ENCODE measurements at places on chromosomes 12 and 14.

DNA sequence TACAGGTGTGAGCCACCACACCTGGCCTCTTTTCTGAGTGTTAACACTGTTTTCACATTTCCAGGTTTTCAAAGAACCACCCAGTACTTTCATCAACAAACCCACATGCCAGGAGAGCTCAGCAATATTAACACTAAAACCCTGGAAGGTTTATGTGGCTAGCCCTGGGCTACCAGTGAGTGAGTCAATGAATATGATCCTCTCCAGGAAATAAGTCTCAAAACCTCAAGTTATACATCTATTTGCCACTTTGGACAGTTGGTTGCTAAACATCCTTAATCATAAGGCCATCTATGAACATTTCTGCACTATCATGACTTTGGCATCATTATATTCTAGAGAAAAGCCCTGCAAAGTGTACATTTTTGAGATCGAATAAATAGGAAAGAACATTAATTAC lies 6.3 kb upstream of the CDKL1 start:
- no peak for DNase-seq

- no peak for DNase-seq
Measured at GRCh38 chr12:93469386-93469785, 2.1 kb downstream of the MRPL42 start.

GRCh38 chr12:24780697-24781368 lies 168.1 kb downstream of the BCAT1 start:
- DNase-seq, result peak; percentile 27

DNA sequence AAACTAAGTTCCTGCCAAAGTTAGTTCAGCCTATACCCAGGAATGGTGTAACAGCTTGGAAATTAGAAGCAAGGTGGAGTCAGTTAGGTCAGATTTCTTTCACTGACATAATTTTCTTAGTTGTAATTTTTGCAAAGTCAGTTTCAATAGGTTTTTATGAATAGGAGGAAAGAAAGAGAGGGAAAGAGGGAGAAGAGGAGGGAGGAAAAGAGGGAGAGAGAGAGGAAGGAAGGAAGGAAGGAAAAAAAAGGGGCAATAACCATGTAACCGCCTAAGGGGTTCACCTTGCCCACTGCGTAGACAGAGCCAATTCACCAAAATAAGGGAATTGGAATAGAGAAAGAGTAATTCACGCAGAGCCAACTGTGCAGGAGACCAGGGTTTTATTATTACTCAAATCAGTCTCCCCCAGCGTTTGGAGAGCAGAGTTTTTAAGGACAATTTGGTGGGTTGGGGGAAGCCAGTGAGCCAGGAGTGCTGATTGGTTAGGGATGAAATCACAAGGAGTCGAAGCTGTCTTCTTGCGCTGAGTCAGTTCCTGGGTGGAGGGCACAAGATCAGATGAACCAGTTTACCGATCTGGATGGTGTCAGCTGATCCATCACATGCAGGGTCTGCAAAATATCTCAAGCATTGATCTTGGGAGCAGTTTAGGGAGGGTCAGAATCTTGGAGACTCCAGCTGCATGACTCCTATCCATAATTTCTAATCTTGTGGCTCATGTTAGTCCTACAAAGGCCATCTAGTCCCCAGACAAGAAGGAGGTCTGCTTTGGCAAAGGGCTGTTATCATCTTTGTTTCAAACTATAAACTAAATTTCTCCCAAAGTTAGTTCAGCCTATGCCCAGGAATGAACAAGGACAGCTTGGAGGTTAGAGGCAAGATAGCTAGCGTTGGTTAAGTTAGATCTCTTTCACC lies 126.0 kb upstream of the AMIGO2 start:
- no peak for DNase-seq

GRCh38 chr12:52604859-52605258 lies 3.6 kb upstream of the KRT72 start:
- DNase-seq, result no peak

DNA sequence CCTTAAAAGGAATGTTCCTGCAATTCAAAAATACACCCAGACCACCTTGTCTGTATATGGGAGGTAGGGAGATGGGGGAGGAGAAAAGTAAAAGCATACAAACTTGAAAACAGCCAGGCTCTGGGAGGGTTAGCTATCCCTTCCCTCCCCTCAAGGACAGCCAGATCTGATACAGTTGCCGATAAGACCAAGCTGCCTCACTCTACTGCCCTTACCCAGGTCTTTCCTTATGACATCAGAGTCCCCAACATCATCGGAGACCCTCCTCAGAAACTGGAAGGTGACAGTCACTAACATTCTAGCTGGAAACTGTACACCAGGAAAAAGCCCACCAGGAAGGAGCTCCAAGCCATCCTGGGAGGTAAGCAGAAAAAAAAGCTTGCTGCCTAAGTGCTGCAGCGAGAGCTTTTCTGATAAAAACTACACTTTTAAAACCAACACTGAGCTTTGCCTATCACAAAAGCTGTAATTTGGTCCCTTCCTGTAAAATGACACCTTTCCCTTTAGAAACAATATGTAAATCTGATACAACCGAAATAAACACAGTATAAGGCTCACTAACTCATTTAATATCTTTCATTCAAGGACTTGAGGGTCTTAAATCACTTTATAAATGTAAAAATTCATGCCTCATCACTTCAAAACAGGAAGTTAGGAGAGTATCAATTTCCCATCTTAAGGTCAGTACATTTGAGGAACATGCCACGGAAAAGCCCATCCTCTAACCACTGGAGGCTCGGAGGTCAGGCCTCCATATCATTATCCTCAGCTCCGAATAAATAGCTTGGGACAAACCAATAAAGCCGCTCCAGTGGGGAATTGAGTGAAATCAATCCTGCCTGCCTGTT lies 20.4 kb upstream of the PLEKHH1 start:
- DNase-seq, result no peak

- DNase-seq, result no peak
Measured at GRCh38 chr12:24664161-24664880, 284.6 kb downstream of the BCAT1 start.

GRCh38 chr14:105885561-105886320 lies 359.4 kb downstream of the TMEM121 start:
- no peak for DNase-seq

DNA sequence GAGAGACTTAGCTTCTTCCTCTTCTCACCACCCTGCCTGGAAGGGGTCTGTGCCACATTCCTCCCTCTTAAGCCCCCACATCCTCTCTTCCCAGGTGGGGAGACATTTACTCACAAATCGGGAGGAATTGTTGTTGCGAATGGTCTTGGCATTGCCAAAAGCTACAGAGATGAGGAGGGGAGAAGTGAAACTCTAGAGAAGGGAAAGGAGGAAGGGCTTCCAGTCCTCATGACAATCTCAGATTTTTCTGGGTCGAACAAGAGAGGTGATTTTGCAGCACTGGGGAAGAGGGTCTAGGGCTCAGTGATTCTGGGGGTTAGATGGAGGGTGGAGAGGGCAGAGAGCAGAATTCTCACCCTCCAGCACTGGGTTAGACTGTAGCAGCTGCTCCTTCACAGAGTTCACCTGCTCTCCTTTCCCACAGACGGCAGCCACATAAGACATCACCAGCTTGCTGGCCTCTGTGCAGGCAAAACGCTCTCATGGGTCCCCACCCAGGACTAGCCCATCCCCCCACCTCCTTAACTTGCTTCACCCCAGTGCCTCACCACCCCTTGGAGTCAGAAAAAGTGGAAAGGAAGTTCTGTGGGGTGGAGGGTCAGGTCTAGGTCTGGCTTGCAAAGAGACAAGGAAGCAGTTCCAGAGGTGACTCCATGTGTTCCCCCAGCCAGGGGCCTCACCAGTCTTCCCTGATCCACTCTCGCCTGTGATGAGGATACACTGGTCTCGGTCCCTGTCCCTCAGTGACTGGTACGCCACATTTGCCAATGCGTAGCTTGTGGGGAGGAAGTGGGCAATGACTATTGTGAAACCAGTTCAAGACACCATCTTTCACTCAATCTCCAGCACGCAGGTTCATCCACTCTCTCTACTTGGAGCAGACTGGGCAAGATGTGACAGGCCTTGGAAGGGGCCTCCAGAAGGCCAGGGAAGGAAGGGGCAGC lies 2.7 kb downstream of the MYO1A start:
- no peak for DNase-seq

- DNase-seq, result no peak
Measured at GRCh38 chr12:117919479-117919878, 49.3 kb downstream of the KSR2 start.

GRCh38 chr12:60195483-60195882 lies 599.7 kb downstream of the SLC16A7 start:
- no peak for DNase-seq

DNA sequence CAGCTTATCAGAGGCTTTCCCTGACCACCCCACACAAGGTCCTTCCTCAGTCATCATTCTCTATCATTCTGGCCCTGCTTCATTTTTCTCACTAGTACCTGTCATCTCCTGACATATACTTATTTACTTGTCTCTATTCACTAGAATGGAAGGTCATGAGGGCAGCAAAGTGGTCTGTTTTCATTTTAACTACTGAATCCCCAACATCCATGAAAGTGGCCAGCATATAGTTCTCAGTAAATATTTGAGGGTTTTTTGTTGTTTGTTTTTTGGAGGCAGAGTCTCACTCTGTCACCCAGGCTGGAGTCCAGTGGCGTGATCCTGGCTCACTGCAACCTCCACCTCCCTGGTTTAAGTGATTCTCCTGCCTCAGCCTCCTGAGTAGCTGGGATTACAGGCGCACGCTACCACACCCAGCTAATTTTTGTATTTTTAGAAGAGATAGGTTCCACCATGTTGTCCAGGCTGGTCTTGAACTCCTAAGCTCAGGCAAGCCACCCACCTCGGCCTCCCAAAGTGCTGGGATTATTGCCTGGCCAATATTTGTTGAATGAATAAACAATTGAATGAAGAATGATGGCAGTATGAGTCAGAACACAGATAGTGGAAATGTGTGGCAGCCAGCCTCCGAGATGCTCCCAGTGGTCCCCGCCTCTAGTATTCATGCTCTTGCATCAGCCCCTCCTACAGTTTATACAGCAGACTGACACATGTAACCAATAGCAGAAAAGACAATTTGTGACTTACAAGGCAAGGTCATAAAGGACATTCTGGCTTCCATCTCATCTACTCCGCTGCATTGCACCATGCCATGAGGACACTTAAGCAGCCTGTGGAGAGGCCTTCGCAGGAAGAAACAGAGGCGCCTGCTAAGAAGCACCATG lies 7.0 kb upstream of the ANO6 start:
- no peak for DNase-seq

DNA sequence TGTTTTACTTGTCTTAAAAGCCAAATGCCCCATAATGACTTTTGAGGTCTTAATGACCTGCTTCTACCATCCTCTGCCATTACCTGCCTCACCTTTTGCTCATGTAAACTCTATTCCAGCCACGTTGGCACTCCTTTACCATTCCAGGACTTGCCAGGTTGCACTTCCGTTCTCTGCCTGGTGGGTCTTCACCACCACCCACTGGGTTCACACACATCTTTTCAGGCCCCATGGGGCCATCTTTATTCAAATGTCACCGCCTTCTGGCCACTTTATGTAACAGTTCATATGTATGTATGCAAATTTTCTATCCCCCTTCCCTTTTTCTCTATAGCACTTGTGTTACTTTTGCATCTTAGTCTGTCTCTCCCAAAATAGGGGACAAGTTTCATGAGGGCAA lies 57.7 kb downstream of the ATP2A2 start:
- DNase-seq, result peak; percentile 26

DNA sequence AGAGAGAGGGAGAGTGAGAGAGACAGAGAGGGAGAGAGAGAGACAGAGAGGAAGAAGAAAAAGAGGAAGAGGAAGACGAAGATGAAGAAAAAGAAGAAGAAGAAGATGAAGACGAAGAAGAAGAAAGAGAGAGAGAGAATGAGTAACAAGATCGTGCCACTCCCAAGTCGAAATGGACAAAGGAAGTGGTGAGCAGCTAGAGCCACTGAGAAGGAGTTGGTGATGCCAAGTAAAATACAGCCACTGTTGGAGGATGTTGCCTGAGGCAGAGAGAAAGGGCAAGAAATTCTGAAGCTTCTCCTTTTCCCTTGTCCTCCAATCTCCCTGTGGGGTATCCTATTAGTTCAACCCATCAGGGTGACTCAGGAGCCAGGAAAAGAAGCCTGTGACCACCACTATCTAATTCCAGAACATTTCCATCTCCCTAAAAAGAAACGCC lies 12.5 kb upstream of the ANAPC5 start:
- no peak for DNase-seq

Data from GM23338 (cell line).